ENCODE measurements at places on chromosomes 11 and 22.

- DNase-seq: no peak
Measured at GRCh38 chr11:111391328-111392124, 12.5 kb upstream of the POU2AF1 start.

- DNase-seq: no peak
Measured at GRCh38 chr11:86134580-86135318, 65.9 kb upstream of the PICALM start.

DNA sequence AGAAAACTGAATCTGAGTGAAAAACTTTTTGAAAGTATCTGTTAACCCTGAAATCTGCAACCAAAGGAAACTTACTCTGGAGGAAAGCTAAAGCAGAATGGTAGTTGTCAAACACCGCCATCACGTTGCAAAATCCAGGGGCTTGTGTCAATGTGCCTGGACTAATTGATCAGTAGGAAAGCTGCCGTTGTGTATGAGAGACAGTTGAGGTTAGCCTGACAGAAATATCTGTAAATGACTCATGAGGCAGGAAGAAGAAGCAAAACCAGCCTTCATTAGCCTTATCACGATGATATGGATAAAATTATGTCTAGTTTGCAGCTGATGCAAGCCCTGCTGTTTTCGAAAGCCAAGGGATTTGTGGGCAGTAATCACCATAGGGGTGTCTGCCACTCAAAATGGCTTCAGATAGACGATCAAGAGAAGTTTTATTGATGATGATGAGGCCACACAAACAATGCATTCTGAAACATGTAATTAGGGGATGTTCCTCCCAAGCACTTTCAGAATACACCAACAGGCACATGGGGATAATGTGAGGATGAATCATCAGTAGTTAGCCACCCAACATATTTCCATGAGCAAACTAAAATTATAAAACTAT lies 8.9 kb downstream of the SCGB1A1 start:
- no peak for DNase-seq

DNA sequence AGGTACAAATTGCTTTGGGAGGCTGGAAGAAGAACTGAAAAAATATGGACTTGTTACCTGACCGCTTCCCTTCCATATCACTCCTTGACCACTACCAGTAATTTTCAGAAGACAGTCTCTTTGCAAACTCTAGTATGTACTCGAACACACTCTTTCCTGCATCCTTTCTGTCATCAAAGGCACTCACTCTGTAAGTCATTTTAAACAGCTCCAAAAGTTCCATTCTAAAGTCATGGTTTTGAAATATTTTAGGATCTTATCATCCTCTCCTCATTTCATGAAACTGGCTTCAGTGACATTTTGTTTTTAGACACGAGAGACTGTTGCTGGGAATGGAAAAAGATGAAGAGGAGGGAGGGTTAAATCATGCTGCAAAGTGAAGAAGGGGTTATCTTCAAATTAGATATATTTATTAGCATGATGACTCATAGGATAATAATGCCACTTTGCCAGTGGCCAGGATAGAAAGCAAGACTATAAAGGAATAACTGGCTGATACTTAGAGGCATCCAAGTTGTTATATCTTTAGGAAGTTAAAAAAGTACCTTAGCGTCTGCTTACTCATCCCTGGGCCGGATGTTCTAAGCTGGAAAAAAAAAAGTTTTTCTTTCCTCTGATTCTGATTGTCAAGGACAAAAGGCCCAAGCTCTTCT lies 549.3 kb downstream of the METTL15 start:
- no peak for DNase-seq

DNA sequence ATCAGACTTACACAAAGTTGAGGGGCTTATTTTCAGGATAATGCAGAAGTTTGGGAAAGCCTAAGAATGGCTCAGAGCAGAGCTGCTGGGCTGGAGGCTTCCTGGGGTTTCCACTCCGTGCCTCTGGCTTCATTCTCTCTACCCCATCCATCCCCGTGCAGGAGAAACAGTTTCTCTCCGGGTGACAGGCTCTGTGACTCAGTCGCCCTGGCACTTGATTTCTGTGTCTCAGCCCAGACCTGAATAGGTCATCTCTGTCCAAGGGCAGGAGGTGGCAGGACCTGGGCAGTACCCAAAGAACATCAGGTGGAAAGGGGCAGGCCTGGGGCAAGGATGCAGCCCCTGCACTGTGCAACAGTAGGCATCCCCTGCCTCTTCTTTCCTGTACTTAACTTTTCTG lies 38.4 kb upstream of the RTL6 start:
- DNase-seq: no peak

DNA sequence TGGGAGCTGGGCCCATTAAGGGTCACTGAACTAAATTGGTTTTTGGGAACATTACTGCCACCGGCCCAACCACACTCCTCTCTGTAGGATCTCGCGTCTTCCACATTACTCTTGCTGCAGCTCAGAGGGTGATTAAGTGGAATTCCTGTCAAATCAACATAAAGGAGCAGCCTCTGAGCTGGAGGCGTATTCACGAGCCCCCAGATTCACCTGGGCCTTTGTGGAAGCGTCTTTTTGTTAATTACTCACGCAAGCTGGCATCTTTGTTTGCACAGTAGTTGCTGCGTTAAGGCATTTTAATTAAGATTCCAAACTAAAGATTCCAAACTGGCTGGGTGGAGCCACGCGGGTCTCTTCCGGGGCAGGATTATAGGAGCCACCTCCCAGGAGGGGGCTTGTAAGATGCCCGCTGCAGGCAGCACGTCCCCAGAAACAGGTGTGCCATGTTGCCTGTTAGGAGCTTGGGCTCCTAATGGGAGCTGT lies 21.5 kb upstream of the RFPL3 start:
- no peak for DNase-seq

DNA sequence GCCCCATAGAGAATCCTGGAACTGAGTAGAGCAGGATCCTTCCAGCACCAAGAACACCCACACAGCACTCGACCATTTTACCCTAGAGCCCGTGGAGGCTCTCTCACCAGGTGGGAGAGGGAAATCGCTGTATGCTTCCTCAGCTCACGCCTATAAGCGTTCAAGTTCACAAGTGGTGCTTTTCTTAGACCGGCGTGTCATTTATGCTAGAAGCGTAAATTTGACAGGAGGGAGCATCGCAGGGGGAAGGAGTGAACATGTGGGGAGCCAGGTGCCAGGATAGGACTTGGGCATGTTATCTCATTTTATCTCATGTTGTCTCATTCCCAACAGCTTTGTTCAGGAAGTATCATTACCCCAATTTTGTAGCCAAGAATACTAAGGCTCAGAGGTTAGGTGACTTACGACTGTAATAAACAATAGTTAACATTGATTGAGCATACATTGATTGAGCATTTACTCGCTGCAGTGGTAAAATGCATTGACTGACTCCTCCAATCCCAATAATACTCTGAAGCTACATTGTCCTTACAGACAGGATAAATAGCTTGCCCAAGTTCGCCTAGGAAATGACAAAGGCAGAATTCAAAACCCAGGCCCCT lies 19.1 kb upstream of the TP53I11 start:
- DNase-seq: no peak

DNA sequence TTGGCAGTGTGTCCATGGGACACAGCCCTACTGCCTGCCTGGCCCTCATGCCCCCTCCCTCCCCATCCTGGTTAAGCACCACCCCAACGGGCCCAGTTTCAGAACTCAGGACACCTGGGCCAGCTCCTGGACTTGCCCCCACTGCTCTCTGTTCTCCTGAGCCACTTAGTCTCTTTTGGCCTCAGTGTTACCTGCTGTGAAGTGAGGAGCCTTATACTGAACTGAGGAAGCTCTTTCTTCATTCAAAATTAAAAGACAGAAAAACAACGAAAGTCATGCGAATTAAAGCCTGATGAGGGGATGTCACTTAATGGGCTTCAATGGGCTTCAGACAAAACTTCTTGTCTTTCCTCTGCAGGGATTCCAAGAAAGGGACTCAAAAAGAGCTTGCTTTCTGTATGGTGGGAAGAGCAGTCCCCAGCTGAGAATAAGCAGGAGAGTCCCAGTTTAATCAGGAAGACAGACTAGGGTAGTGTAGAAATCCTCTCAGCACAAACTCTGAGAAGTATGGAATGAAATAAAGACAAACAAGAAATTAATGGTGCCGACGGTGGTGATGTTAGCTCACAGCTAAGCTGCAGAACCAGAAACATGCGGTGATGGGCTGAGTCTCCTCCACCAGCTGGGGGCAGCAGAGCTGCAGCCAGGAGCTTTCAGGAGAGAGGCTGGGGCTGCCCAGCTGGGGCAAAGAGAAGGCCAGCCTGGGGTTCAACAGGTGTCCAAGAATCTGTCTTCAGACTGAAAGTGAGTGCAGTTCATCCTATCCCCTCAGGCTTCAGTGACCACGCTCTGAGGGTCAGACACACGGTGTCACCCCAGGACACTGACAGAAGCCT lies 101.0 kb downstream of the GGTLC2 start:
- no peak for DNase-seq

- no peak for DNase-seq
Measured at GRCh38 chr11:2444821-2445745, at the start of gene KCNQ1. Gene KCNQ1 (plus strand): TSS chr11:2445008. CDS start chr11:2445099, 91 bp downstream.

GRCh38 chr22:48845356-48845936 lies 982.2 kb downstream of the BRD1 start:
- no peak for DNase-seq

DNA sequence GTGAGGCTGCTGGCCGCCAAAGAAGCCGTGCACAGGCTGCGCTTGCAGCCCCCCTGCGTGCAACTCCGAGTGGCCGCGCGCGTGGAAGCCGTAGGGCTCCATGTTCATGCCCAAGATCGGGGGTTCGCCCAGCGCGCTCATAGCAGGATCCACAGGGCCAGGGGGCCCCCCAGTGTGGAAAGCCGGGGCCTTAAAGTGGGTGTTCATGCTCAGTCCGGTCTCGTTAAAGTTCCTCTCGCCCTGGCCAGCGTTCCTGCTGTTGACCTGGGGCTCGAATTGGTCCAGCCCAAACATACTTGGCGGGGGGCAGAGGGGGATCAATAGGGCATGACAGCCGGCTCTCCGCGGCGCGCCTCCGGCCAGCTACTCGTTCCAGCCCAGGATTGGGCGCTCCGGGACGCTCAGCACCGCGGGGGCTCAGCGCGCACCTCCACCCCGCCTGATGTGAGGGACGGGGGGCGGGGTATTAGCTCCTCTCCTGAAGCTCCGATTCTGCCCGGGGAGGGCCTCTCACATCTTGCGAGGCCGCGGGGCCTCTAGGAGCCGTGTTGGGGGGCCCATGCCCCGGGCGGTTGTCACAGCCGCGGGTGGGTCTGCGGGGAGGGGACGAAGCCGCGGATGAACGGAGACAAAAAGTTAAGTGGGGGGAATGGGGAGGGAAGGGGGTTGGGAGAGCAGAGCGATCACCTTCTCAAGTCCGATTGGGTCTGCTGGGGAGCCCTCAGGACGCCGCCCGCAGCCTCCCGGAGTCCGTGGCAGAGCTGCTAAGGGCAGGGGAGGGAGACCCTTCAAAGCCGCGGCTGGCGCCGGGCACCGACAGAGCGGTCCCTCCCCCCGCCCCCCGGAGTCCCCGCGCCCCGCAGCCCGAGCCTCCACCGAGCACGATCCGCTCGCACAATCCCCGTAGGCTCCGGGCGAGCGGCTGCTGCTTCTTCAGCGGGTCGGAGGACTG lies 1.0 kb downstream of the MN1 start:
- DNase-seq: no peak

GRCh38 chr11:111512296-111513239 lies at the start of gene BTG4:
Gene BTG4 (minus strand): TSS chr11:111512386. CDS start chr11:111498776, 13,610 bp downstream.
- DNase-seq: no peak

DNA sequence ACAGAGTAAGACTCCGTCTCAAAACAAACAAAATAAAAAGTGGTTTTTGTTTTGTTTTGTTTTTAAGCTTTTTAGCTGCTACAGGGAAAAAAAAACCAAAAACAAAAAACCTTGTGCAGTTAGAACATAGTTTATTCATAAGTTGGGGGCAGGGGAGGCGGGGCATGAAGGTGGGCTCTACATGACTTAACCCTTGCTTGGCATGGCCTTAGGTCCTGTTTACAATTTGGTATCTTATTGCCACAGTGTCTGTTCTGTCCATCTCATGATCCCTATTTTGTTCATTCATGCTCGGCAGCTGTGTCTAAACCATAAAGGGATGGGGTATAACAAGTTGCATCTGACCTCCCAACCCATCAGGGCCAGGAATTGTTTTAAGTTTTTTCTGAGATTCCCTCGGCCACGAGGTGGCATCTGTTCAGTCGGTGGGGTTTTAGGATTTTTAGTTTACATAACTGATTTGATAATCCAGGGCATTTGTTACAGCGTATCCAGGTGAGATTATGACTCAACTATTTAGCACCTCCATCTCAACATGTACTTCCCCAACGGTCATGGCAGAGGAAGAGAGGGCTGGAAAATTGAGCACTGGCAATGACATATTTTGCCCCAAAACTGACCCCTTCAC lies 6.9 kb downstream of the AP5B1 start:
- DNase-seq: no peak

DNA sequence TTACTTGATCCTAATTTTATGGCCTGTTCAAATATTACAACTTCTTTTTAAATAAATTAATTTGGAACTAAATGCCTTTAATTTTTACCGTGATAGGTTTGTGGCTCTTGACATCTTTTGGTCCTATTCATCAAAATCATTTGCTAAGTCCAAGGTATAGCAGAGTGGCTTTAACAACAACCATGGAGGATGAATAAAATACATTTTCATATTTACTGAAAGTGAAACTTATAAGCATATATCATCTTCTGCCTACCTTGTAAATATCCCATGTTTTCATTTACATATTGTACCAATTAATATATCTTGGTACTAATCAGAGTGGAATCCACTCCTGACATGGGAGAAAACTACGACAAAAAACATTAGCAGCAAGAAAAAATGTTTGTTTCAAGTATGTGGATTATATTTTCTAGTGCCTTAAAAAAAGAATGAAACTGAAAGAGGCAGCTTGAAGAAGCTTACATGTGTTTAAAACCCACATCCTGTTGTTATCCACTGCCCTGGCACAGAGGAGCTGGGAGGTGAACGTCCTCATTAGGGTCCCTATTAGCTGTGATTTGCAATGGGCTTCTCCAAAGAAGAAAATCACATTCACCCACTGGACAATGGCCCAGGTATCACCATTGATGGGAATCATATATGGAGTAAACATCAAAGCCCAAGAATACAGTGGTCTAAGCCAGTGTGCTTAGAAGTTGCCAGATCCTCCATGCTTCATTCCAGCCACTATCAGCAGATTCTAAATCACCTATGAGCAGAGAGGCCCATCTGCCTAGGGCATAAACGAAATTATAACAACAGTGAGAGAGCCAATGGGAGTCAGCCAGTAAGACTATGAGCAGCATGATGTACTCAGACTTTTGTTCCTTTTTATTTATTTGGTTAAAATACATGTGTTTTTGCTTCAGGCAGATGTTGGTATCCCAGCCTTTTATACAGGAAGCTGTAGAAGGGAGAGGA lies 84.7 kb downstream of the MAML2 start:
- DNase-seq: peak; percentile 28

- no peak for DNase-seq
Measured at GRCh38 chr11:65781152-65781961, 581 bp upstream of the AP5B1 start.

GRCh38 chr11:130088919-130089673 lies 19.4 kb downstream of the APLP2 start:
- no peak for DNase-seq

- DNase-seq: no peak
Measured at GRCh38 chr22:50074056-50074455, 11.2 kb downstream of the MLC1 start.

GRCh38 chr22:17247832-17248231 lies 28.6 kb upstream of the ADA2 start:
- DNase-seq: no peak

All from effector memory CD4-positive, alpha-beta T cell (primary cell).